ENCODE measurements at places on chromosomes 16 and 17. TPM values are rescaled to one million over a fixed set of nuclear protein-coding genes. Genes with fewer than 3 reads are reported as not detected.
A peak's percentile ranks its signal among the peaks of the same experiment; 100 is the strongest.

The SNAI3 gene
- total RNA-seq: not detected

The FA2H gene
- total RNA-seq: not detected

The MRM3 gene
- 17.0 TPM for total RNA-seq

The TMEM114 gene
- not detected for total RNA-seq

The ZNF174 gene
- total RNA-seq: 16.0 TPM

The KIF19 gene
- 11.7 TPM for total RNA-seq

The OR2C1 gene
- not detected for total RNA-seq

The RHBDL3 gene
- total RNA-seq: not detected

The ZG16 gene
- 0.21 TPM for total RNA-seq

The CMTR2 gene
- total RNA-seq: 23.1 TPM

The RMI2 gene
- not detected for total RNA-seq

The NTN1 gene
- 29.6 TPM for total RNA-seq

The MAP1LC3B gene
- total RNA-seq: 37.0 TPM

The TBC1D28 gene
- not detected for total RNA-seq

DNA sequence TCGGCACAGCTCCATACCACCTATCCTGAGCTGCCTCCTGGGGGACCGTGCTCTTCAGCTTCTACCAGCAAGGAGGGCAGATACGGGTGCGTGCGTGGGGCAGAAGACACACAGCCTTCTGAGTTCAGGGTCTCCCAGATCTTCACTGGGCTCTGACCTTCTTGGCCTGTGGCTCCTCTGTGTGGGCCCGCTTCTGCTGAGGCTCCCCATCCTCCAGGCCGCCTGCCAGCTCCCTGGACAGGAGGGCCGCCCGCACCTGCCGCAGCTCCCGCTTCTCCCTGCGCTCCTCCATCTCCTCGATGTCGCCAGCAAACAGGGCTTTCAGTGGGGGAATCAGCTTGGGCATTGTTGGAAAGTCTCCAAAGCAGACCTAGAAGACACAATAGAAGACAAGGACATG is 25.2 kb downstream of the ELAC2 start:
- no peak for DNase-seq
- no peak overlapping the region for H3K27ac ChIP-seq
- no peaks in the 10 kb centered on the region for H3K27me3 ChIP-seq
- no peaks in the 10 kb centered on the region for H3K4me1 ChIP-seq

DNA sequence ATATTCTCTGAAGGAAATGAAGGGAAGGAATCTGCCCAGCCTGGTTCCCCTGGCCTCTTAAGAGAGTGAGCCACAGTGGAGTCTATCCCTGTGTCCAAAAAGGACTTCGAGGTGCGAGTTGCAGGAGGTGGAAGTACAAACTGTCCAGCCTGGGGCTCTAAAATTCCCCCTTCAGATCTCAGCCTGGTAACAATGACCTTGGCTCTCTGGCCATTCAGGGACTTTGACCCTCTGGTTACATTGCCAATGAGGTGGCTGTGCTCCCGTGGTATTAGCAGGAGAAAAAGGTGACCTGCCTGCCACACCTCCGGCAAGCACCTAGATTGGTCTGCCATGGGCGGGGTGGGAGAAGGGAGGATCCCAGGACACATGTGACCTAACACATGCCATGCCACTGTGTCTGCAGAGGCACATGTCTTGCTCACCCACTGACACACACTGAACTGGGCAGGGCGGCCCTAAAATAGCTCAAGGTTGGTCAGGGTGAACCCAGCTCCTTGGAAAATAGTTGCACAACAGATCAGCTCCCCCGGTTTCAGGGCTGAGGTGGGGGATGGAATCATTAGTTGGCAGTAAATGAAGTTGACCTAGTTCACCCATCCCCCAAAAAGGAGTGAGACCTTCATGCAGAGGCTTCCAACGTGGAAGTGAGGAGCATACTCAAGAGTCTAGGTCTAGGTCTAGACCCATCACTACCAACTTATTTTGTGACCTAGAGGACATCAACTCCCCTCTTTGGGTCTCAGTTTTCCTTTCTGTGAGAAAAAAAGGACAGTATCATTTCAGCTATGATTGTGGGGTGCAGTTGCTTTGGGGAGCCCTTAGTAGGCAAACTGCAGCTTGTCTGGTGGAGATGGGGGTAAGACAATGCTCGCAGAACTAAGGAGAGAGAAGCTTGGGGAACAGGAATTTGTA is 2.2 kb downstream of the NR1D1 start:
- peak overlapping the region; percentile 91 for H3K27ac ChIP-seq
- H3K27me3 ChIP-seq: no peaks in the 10 kb centered on the region
- peaks cover 35% of the 10 kb centered on the region for H3K36me3 ChIP-seq
- DNase-seq: peak; percentile 94
- H3K4me1 ChIP-seq: peaks cover 72% of the 10 kb centered on the region

GRCh38 chr17:78340183-78340955 is 19.5 kb downstream of the SOCS3 start:
- peaks cover 17% of the 10 kb centered on the region for H3K4me1 ChIP-seq
- no peaks in the 10 kb centered on the region for H3K27me3 ChIP-seq
- H3K4me3 ChIP-seq: no peak overlapping the region
- peak overlapping the region; percentile 86 for H3K27ac ChIP-seq

DNA sequence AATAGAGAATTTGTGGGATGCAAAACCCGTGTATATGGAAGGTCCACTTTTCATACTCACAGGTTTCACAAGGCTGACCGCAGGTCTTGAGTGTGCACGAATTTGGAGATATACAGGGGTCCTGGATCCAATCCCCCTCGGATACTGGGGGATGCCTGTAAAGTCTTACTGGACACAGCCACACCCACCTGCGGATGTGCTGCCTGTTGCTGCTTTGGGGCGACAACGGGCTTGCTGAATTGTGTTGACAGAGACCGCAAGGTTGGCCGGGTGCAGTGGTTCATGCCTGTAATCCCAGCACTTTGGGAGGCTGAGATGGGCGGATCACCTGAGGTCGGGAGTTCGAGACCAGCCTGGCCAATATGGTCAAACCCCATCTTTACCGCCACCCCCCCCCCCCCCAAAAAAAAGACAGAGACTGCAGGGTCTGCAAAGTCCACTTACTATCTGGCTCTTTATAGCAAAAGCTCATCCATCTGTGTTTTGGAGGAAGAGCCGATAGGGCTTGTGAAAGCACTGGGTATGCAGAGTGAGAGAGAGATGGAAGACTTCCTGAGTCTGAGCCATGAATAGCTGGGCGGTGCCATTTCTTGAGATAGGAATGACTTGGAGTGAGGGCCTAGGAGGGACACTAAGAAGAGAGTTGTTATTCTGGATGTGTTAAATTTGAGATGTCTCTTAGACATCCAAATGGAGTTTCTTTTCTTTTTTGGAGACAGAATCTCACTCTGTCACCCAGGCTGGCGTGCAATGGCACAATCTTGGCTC is 6.4 kb upstream of the COG1 start:
- DNase-seq: no peak
- no peaks in the 10 kb centered on the region for H3K36me3 ChIP-seq
- no peak overlapping the region for H3K4me3 ChIP-seq
- no peak overlapping the region for H3K27ac ChIP-seq
- H3K27me3 ChIP-seq: no peaks in the 10 kb centered on the region

GRCh38 chr17:31492880-31493655 is 101.6 kb downstream of the RAB11FIP4 start:
- no peak overlapping the region for H3K4me3 ChIP-seq
- no peak overlapping the region for H3K27ac ChIP-seq
- peaks cover 5% of the 10 kb centered on the region for H3K4me1 ChIP-seq
- no peaks in the 10 kb centered on the region for H3K36me3 ChIP-seq
- no peaks in the 10 kb centered on the region for H3K27me3 ChIP-seq

GRCh38 chr17:17577373-17577772 is 14.1 kb downstream of the PEMT start:
- no peaks in the 10 kb centered on the region for H3K4me1 ChIP-seq
- H3K36me3 ChIP-seq: peaks cover 8% of the 10 kb centered on the region
- no peak for DNase-seq
- H3K27ac ChIP-seq: no peak overlapping the region
- no peak overlapping the region for H3K4me3 ChIP-seq
- H3K27me3 ChIP-seq: no peaks in the 10 kb centered on the region

DNA sequence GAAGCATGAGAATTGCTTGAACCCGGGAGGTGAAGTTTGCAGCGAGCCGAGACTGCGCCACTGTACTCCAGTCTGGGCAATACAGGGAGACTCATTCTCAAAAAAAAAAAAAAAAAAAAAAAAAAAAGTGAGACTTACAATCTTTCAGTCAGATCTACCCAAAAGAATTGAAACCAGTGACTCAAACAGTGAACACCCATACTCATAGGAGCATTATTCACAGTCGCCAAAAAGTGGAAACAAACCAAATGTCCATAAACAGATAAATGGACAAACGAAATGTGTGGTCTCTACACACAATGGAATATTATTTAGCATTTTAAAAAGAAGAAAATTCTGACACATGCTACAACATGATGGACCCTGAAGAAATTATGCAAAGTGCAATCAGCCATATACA is 9.1 kb upstream of the SCNN1B start:
- no peak overlapping the region for H3K4me3 ChIP-seq
- no peaks in the 10 kb centered on the region for H3K36me3 ChIP-seq
- H3K27me3 ChIP-seq: no peaks in the 10 kb centered on the region
- no peak for DNase-seq
- no peaks in the 10 kb centered on the region for H3K4me1 ChIP-seq
- H3K27ac ChIP-seq: no peak overlapping the region

GRCh38 chr17:48492401-48493298 is 38.2 kb downstream of the HOXB1 start:
- no peak overlapping the region for H3K27ac ChIP-seq
- H3K27me3 ChIP-seq: no peaks in the 10 kb centered on the region
- peak overlapping the region; percentile 41 for H3K4me3 ChIP-seq
- H3K36me3 ChIP-seq: no peaks in the 10 kb centered on the region

- no peaks in the 10 kb centered on the region for H3K27me3 ChIP-seq
- no peak for DNase-seq
- H3K4me1 ChIP-seq: no peaks in the 10 kb centered on the region
- no peak overlapping the region for H3K27ac ChIP-seq
These were observed 7.8 kb upstream of the RNASEK start for GRCh38 chr17:7004398-7005253.

GRCh38 chr17:72640415-72641165 is 451.9 kb downstream of the SLC39A11 start:
- no peak overlapping the region for H3K27ac ChIP-seq
- no peaks in the 10 kb centered on the region for H3K4me1 ChIP-seq
- no peaks in the 10 kb centered on the region for H3K36me3 ChIP-seq
- H3K4me3 ChIP-seq: no peak overlapping the region
- no peak for DNase-seq

DNA sequence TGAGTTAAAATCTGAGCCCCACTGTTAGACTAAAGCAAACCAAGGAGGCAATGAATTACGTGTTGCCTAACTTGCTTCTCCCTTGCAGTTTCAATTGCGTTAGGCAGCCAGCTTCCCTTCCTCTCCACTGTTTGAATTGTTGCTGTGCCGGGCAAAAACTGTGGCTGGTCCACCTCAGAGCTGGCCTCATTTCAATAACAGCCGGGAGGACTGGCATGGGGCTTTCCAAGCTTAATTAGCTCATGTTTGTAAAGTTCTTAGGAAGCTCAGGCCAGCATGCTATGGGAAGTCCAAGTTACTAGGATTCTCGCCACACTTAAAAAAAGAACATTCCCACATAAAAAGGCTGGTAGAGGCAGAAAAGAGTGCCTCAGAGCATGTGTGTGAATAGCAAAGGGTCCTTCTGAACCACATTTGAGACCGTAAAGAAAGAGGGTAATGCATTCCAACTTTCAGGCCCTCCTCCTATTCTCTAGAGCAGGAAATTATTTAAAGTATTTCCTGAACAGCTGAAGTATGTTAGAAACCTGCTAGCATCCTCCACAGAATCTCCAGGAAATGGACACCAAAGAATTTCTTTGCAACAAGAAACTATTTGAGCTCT is 79.0 kb upstream of the SMURF2 start:
- H3K4me3 ChIP-seq: no peak overlapping the region
- peak overlapping the region; percentile 74 for H3K27ac ChIP-seq
- no peaks in the 10 kb centered on the region for H3K36me3 ChIP-seq
- H3K4me1 ChIP-seq: no peaks in the 10 kb centered on the region
- peak; percentile 75 for DNase-seq

DNA sequence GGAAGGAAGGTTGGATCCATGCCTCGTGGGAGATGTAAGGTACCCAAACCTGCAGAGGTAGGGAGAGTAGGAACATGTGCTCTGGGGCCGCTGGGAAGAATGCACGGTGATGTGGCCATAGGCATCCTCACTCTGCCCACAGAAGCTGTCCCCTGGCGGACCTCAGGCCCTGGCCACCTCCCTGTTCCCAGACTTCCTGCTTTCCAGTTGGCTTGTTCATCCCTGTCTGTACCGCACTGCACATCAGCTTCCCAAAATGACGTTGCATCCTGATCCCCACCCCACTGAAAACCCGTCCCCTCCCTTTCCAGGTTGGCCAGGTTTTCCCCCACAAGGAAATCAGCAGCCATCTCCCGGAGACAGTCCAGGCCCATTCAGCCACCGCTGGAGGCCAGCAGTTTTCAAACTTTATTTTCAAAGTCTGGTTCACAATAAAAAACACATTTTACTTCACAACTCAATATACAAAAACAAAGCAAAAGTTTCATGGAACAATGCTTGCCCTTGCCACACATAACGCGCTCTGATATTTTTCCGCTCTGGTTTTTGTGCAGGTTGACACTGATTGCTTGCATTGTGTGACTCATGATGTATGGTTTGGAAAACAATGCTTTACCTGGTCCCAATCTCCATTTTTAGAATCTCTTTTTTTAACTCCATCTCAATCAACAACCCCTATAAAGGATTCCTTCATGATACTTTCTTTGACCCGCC is 143.0 kb downstream of the GAS7 start:
- no peak overlapping the region for H3K27ac ChIP-seq
- H3K36me3 ChIP-seq: no peaks in the 10 kb centered on the region
- H3K4me1 ChIP-seq: no peaks in the 10 kb centered on the region
- H3K27me3 ChIP-seq: no peaks in the 10 kb centered on the region
- H3K4me3 ChIP-seq: no peak overlapping the region

DNA sequence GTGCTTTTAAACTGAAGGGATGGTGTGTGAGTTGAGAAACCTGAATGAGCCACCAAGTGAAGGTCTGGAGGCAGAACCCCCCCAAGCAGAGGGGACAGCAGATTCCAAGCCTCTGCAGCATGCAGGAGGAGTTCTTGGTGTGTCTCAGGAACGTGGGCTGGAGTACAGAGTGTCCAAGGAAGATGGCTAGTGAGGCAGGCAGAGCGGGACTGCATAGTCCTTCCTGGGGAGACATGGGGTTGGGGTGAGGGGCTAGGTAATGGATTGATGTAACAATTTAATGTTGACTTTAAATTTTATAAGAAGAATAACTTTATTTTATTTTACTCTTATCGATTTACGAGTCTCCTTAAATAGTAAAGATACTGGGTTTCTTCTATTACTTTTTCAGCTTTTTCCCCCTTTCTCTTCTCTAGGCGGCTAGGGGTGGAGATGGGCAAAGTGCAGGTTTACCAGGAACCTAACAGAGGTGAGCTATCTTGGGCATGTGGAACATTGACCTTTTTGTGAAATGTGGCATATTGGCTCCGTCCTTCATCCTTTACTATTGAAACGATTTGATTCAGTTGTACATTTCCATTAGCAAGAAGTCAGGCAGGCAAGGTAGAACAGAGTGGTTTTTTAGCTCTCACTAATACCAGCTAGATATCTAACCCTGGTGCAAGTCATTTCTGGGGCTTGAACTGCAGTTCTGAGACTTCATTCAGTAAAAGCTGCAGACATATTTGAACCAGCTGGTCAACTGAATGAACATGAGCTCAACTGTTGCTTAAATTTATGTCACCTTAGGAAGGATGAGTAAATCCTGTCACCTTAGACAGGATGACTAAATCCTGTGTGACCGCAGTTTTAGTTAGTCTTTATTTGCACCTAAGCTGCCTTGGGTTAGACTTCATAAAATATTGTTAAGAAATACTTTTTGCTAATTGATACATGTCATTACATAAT is 9.2 kb downstream of the PRPSAP2 start:
- DNase-seq: peak; percentile 21
- H3K4me3 ChIP-seq: no peak overlapping the region
- H3K27ac ChIP-seq: no peak overlapping the region
- no peaks in the 10 kb centered on the region for H3K4me1 ChIP-seq
- H3K36me3 ChIP-seq: peaks cover 36% of the 10 kb centered on the region
